NCI-H1436 treated with DMSO at 0.1 percent for 48 hours (cell line): ENCODE measurements at places on chromosomes 5 and 9.

DNA sequence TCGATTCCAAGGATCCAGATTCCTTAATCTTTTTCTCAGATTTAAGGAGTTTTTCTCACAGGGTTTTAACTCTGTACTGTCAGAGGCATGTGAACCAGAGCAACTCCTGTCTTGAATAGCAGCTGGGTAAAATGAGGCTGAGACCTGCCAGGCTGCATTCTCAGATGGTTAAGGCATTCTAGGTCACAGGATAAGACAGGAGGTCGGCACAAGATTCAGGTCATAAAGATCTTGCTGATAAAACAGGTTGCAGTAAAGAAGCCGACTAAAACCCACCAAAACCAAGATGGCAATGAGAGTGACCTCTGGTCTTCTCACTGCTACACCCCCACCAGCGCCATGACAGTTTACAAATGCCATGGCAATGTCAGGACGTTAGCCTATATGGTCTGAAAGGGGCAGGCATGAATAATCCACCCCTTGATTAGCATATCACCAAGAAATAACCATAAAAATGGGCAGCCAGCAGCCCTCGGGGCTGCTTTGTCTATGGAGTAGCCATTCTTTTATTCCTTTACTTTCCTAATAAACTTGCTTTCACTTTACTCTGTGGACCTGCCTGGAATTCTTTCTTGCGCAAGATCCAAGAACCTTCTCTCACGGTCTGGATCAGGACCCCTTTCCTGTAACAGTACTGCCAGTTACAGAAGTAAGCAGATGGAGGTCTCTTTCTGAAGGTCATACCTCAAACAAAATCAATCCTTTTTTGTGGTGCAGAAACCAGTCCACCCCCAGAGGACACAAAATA, 87.1 kb downstream of the SLC38A9 start:
- DNase-seq, result no peak

DNA sequence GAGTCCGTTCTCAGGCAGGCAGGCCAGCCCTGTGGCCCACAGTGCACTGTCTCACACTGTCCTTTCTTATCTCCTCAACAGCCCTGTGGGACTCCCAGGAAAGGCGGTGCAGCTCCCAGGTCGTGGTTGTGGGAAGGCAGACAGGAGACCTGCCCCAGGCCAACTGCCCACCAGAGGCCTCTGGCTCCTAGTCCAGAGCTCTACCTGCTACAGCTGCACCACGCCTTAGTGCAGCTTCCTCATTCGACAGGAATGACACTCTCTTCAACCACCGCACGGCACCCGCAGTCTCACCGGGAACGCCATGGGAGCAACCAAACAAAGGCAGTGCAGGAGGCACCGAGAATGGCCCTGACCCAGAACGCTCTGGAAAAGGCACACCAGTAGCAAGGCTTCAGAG, 25.3 kb downstream of the CAMSAP1 start:
- DNase-seq, result no peak

- DNase-seq, result no peak
Measured at GRCh38 chr9:129089246-129089645, 8.3 kb downstream of the DOLPP1 start.

DNA sequence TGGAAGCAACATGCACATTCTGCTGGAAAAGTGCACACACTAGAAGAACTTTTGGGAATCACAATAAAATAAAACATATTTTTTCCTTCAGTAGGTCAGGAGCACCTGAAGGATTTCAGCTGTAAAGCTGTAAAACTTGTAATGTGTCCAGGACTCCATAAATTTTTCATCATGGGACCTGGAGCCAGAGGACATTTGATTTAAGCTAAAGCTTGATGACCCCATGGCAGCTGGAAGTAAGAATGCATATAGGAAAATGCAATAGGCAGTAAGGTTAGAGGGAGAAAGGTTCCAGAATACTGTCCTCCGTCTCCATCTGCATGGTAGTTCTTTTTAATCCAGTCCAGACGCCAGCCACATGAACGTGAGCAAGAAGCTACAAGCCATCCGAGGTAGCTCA, 166.0 kb downstream of the ADAMTSL1 start:
- DNase-seq, result no peak

- DNase-seq, result no peak
Measured at GRCh38 chr5:122967085-122967484, 69.4 kb downstream of the PPIC start.

- DNase-seq, result no peak
Measured at GRCh38 chr9:124708633-124709291, 62.3 kb downstream of the NR6A1 start.

DNA sequence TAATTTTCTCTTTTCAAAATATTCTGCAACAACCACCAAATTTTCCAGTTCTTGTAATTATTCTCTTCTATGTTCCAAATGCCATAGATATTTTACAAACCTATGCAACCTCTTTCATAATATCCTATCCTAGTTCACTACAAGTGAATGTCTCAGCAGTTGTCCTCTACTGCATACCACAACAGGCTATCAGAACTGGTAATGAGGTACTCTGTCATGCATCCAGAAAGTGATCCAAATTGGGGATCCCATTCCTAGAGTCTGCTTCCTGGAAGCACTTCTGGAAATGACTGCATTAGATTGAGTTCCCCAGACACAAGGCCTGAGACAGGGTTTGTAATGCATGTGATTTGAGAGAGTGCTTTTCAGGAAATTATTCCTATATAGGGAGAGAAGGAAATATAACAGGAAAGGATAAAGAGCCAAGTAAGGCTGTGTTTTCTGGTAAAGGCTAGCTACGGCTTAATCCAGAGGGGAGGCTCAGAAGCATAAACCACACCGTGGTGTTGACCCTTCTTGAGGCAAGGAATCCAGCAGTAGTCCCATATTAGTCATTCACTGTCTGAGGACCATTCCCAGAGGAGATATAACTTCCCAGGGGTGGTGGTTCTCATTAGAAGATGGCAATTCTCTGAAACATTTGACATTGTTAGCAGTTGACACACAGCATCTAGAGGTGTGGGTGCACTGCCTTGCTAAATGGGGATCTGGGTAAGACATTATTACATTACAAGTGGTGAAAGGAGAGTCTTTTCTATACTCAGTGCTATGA, 80.3 kb upstream of the FST start:
- no peak for DNase-seq

DNA sequence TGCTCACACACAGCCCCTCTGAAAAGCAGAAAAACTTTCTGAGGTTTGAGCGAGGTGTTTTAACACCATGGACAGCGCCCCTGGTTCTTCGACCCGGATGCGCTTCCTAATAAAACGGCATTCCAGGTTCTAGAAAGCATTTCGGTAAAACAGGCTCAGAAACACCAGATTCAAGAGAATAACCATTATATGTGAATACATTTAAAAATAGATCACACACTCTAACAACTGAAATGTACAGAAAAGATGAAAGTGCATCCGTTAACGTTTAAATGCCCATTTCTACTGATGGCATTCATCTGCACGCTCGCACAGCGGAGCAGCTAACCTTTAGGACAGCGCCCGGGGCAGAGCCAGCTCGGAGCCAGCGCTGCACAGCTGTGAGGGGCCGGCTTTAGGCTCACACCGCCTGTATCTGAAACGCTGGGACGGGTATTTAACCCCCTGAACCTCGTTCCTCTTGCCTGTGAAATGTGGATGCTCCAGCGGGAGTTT, 26.3 kb upstream of the TENT4A start:
- DNase-seq, result no peak

- no peak for DNase-seq
Measured at GRCh38 chr9:129007035-129007765, 20.9 kb downstream of the SH3GLB2 start.

DNA sequence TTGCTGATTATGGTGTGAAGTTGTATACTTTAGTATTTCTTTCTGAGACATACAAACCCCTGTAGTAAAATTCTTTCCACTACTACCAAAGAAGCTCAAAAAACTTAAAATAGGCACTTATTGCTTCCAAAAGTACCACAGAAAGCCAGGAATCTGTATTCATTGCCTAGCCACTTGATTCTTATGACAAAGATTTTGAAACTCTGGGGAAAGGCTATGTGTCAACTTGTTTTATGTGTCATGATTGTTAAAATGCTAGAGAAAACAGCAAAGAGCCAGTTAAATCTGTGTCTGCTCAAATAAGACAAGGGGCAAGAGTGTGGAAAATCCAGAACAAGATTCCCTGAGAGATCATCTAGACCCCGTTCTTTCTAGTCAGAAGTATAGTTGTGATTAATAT, 6.0 kb downstream of the KIF2A start:
- DNase-seq, result no peak
